ENCODE measurements at places on chromosomes 2 and 18. TPM values are rescaled to one million over a fixed set of nuclear protein-coding genes. Genes with fewer than 3 reads are reported as not detected.
A peak's percentile ranks its signal among the peaks of the same experiment; 100 is the strongest.

DNA sequence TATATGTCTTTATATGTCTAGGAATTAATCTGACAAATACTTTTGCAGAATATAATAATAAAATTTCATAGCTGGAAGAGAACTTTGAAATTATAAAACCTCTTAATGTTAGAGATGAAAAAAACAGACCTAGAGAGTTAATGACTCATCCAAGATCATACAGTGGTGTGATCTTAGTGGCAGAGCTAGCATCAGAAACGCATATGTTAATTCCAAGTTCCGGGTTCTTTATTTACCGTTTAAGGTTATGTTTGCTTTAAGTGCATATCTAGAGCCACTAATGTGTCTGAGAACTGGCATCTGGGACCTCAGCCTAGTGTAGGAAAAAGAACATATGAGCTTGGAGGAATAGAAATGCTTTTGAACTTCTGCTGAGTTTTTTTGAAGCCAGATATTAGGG is 24.3 kb downstream of the CERS6 start:
- DNase-seq = no peak

- no peak for DNase-seq
Measured at GRCh38 chr2:96806468-96807126, 9.5 kb upstream of the CNNM3 start.

GRCh38 chr2:142603759-142604158 is 273.7 kb upstream of the KYNU start:
- DNase-seq = no peak

GRCh38 chr2:217935901-217936684 is 66.7 kb downstream of the TNS1 start:
- DNase-seq = no peak

Gene ATG9A
- 56.0 TPM for total RNA-seq

Gene DNAJC27
- 5.1 TPM for total RNA-seq

DNA sequence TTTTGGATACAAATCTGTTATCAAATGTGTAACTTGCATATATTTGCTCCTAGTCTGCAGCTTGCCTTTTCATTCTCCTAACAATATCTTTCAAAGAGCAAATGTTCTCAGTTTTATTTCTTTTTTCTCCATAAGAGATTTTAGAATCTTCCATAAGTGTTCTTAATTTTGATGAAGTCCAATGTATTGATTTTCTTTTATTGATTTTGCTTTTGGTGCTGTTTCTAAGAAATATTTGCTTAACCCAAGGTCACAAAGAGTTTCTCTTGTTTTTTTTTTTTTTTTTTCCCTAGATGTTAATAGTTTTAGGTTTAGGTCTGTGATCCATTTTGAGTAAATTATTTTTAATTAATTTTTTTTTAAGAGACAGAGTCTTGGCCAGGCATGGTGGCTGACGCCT is 75.8 kb upstream of the SPRED2 start:
- DNase-seq = no peak

Gene MCFD2
- 163 TPM for total RNA-seq

DNA sequence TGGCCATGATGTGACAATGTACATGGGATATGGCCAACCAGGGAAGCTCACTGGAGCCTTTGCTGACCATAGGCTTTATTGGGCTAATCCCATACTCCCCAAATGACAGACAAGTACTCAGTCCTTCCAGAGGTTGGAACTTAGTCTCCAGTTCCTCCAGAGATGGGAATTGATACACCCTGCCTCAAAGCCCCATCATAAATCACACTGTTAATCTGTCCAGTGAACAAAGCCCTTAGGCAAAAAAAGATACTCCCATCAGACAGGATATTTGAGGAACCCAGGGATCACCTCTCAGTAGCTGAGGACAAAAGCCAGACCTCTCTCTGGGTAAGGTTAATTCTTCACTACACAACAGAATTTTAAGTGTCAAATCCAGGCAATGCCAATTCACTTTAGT is 247.5 kb upstream of the CDH20 start:
- no peak for DNase-seq

DNA sequence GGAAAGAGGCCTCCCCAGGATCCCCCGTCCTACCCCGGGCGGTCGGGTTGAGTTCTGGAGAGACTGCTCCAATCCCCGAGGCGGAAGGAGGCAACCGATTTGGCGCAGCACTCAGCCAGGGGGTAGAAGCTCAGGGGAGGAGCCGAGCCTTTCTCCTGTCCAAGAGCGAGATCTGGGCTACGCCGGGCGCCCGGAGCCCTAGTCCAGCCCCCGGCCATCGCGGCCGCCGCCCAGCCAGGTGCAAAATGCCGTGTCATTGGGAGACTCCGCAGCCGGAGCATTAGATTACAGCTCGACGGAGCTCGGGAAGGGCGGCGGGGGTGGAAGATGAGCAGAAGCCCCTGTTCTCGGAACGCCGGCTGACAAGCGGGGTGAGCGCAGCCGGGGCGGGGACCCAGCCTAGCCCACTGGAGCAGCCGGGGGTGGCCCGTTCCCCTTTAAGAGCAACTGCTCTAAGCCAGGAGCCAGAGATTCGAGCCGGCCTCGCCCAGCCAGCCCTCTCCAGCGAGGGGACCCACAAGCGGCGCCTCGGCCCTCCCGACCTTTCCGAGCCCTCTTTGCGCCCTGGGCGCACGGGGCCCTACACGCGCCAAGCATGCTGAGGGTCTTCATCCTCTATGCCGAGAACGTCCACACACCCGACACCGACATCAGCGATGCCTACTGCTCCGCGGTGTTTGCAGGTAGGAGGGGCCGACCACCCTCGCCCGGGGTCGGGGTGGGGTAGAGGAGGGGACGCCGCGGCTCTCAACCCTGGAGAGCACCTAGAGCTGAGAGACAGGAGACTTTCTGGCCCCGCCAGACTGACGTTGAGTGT is at the start of gene DYSF:
Gene DYSF, plus strand, starts transcription at position 158 of the 817 bp plus-strand sequence.
- peak; percentile 71 for DNase-seq

- DNase-seq = no peak
Measured at GRCh38 chr2:71943238-71944182, 204.2 kb downstream of the CYP26B1 start.

- peak; percentile 6 for DNase-seq
Measured at GRCh38 chr2:207165121-207166038, at the start of gene KLF7. TSS of gene KLF7 (minus strand) at chr2:207165948. CDS start at chr2:207165568, 380 bp downstream.

DNA sequence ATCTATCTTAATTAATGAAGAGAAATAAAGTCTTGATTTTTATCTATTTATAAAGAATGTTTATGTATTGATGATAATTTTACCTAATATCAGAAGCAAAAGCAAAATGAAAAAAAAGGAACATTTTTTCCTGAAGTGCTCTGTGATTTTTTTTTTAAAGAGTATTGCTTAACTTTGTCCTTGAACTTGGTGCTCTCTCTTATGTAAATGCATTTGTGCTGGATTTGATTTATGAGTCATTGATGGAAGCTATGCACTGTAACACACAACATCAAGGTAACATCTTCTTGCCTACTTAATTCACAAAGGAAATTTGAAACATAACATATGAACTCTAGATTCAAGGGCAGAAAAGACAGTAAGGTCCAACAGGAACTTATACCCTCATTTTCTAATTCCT is 312.9 kb upstream of the CDH19 start:
- no peak for DNase-seq

Gene ZNF519
- total RNA-seq = 23.8 TPM

Gene C2orf15
- total RNA-seq = 16.9 TPM

Gene DYNC2LI1
- 26.5 TPM for total RNA-seq

- DNase-seq = no peak
Measured at GRCh38 chr2:227528803-227529202, 56.8 kb downstream of the AGFG1 start.

DNA sequence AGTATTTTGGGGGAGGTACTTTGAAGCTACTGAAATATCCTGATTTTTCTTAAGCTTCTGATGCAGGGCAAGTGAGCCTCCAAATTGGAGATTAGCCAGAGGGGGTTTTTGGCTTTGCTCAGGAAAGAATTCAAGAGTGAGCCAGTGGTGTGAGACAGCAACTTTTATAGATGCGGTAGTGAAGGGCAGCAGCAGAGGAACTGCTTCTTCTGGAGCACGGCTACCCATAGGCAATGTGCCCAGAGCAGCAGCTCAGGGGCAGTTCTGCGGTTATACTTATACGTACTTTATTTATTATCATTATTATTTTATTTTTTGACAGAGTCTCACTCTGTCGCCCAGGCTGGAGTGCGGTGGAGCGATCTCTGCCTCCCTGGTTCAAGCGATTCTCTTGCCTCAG is 19.8 kb upstream of the NT5DC4 start:
- no peak for DNase-seq

- DNase-seq = no peak
Measured at GRCh38 chr2:8081130-8081529, 600.7 kb upstream of the ID2 start.

DNA sequence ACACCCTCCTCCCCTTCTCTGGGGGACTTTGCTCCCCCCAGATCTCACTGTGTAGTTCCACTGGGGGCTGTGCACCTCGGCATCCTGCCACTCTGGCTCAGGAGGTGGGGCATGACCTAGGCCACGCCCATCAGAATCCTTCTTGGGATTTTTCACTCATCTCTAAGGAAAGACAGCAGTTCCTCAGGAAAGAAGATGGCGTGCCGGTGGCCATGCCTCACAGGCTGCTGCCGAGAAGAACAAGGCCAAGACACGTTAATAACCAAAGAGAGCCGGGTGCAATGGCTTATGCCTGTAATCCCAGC is 3.2 kb downstream of the NMUR1 start:
- no peak for DNase-seq

DNA sequence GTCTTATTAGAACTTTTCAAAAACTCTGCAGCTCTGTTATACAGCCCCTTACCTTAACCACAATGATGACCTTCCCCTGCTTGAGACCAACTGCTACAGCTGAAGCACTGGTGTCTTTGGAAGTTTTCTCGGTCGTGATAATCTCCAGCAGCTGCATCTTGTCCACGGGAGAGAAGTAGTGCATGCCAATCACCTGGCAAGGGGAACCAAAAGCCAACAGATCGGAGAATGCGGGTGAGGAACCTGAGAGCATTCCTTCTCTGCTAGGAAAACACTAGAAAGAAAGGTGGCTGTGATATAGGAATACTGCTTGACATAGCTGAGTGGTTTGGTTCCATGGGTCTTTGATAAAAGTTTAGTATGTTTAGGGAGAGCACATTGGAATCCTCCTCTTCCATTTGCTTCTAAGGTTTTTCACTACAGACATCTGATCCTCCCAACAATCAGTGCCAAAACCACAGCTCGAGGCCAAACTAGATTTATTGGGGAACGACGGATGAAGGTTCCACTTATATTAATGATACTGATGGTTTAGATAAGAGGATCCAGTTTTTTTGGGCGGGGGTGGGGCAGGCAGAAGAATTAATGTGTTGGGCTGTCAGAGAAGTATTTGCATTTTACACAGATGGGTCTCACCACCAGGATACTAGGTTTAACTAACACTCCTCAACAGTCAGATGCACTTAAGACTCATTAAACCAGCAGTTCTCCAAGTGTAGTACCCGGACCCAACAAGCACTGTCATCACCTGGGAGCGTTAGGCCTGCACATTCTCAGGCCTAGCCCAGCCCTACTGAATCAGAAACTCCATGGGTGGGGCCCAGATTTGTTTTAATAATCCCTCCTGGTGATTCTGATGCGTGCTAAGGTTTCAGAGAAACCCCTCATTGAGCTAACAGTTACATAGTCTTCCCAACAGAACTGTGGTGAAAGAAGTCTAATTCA is 22.4 kb downstream of the GAREM2 start:
- no peak for DNase-seq

DNA sequence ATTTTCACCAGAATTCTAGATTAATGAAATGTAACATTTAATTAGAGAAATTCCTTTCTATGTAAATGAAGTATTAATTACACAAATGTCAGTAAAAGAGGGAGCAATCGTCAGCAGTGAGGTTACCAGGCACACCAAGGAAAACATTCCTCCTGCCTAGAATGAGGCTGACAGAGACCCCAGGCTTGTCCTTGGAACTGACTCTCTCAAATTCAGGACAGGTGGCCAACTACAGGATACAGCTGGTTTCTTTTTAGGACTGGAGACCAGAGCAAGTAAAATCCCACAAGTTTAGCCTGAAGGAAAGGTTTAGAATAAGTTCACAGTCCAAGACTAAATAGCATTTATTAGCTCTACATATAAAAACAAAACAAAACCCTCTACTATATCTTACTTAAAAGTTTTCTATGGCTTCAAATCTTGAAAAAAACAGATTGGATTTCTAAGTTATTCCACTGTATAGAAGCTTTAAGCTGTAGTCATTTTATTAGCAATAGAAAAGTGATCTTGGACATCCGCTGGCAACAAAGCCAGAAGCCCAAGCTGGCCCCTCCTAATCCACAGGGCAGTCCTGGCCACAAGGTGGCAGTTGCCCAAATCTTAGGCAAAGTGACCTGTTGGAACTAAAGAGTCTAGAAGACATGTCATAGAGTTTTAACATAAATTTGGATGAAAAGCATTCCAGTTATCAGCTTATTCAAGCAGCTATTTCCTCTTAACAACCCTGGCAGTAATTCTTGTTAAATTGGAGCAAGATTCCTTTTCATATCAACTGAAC is 81.0 kb downstream of the SP3 start:
- DNase-seq = peak; percentile 55

Gene MROH2A
- 2.9 TPM for total RNA-seq

GRCh38 chr2:194294156-194294555 is 1362.9 kb upstream of the SLC39A10 start:
- no peak for DNase-seq

Gene BUB1
- total RNA-seq = 45.7 TPM

Gene ARMC9
- total RNA-seq = 23.4 TPM

GRCh38 chr18:11040823-11041656 is 108.3 kb downstream of the PIEZO2 start:
- no peak for DNase-seq

Gene SNED1
- total RNA-seq = 9.6 TPM

DNA sequence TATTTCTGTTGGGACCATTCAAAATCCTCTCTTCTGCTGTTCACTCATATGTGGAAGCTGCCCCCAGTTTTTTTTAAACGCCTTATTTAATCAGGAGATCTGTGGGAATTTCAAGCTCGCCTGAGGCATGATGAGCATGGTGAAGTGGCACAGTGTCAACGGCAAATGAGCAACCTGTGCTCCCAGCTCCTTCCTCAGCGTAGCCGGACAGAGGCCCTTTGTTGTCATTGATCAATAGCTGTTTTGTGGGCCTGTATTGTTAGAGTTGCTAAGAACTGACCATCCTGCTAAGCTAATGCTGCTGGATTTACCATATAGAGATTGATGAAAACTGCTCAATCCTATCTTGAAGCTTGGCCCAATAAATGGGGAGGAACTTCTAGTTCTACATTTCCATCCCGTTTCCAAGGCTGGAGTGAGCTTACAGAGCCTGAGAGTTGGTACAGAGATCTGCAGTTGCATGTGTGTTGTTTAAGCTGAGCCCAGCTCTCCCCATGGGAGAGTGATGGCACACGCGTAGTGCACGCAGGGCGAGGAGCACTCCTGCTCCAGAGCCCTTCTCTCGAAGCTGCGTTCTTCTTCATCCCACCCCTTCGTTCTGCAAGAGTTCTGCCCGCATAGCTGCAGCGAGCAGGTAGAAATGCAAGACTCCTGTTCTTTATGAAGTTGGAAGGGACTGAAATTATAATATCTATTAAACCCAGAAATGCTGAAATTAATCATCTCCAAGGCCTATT is 108.8 kb downstream of the RTN4 start:
- no peak for DNase-seq

Gene MC5R
- not detected for total RNA-seq

- DNase-seq = peak; percentile 51
Measured at GRCh38 chr2:238061315-238062202, 758 bp downstream of the SCLY start.

GRCh38 chr2:171098607-171099006 is 62.1 kb downstream of the TLK1 start:
- no peak for DNase-seq

Gene PRSS56
- total RNA-seq = not detected

- no peak for DNase-seq
Measured at GRCh38 chr2:8030573-8031303, 651.1 kb upstream of the ID2 start.

Data from PC-9 (cell line).